Panc1 (cell line): ENCODE measurements at places on chromosomes 12 and 14. TPM values are rescaled to one million over a fixed set of nuclear protein-coding genes. Genes with fewer than 3 reads are reported as not detected.

Gene PTGDR
- total RNA-seq, result not detected

Gene AICDA
- total RNA-seq, result not detected

DNA sequence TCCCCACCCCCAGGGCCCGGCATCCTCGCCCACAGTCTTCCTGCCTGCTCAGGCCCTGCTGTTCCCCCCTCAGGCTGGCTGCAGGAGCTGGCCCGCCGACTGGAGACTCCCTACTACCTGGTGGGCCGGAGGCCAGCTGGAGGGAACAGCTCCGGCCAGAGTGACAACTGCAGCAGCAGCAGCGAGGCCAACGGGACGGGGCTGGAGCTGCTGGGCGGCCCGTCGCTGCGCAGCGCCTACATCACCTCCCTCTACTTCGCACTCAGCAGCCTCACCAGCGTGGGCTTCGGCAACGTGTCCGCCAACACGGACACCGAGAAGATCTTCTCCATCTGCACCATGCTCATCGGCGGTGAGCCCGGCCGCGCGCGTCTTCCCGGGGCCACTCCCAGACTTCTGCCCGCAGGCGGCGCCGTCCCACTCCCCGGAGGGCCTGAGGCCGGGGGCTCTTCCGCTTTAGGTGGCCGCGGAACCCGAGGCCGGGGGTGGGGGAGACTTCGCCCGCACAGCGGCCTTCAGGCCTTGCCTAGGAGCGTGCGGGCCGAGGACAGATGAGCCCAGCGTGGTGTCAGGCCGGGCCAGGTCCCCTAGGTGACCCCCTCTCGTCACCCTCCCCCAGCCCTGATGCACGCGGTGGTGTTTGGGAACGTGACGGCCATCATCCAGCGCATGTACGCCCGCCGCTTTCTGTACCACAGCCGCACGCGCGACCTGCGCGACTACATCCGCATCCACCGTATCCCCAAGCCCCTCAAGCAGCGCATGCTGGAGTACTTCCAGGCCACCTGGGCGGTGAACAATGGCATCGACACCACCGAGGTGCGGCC is 10.2 kb downstream of the KCNH3 start:
- DNase-seq, result no peak

Gene SERPINA3
- total RNA-seq, result 5.7 TPM

DNA sequence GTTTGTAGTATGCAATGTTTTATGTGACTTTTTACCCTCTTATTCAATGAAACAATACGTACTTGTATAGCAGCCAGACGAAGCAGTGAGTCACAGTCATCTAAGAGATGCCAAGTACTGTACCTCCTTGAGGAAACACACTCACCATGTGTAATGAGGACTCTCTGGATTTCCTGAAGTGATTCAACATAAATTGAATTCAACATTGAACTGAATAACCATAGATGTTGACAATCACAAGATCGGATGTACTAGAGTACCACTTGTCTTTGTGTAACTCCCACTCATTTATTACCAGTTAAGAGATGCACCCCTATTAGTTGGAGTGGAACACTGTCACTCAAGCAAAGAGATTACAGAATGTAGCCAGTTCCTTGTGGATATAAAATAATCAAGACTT is 175.2 kb upstream of the HMGA2 start:
- DNase-seq, result peak; percentile 82

DNA sequence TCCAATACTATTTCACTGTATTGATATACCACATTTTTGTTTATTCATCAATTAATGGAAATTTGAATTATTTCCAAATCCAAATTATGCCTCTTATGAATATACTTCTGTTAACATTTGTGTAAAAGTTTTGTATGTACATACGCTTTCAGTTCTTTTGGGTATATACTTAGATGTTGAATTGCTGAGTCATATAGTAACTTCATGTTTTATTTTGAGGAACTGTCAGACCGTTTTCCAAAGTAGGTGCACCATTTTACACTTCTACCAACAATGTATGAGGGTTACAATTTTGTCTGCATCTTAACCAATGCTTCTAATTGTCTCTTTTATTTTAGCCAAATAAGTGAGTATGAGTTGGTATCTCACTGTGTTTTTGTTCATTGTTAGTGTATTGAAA is 10.2 kb upstream of the CCER1 start:
- DNase-seq, result no peak

GRCh38 chr14:36997843-36998242 is 174.6 kb downstream of the SLC25A21 start:
- DNase-seq, result no peak

DNA sequence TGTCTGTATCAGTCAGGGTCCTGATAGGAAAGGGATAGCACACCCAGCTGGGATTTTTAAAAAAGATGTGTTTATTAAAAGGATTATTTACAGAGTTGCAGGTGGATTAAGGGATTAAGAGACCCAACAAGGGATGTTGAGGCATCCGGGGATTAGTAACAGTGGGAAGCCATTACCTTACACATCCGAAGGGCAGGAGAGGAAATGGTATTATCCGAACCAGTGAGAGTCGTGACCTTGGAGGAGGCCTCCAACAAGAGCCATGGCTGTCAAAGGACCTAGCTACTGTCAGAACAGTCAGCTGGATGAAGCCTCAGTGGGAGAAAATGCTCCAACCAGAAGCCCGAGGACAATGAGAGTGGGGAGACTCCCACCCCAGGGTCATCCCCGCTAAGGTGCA is 146.3 kb upstream of the KRAS start:
- DNase-seq, result no peak
